ENCODE measurements at places on chromosomes 1 and 21.

- no peak for DNase-seq
These were observed 13.6 kb downstream of the NUP210L start for GRCh38 chr1:154141240-154141639.

DNA sequence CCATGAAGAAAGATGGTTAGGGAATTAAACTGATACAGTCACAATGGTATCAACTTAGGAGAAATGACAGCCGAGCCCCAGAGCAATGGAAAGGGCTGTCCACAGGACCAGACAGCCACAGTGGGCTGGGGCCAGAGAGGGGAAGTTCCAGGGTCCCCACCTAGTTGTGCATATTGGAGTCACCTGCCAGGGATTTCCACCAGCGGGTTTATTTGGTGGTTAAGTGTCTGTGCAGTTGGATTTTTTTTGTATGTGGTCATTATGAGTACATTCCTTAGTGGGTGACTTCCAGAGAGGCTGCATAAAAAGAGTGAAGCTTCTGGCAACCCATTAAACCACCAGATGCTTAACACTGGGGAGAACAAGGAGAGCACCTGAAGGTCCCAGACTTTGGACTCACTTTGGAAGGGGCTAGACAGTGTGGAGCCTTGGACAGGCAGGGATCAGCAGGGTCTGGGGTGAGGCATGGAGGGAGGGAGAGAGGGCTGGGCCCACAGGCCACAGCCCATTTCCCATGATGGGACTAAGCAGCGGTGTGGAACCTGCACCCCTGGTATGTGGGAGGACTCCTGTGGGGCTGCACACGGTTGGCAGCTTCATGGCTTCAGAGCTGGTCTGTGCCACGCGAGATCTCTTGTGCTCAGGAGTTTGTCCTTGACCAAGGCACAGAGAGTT lies 7.8 kb upstream of the PTTG1IP start:
- no peak for DNase-seq

DNA sequence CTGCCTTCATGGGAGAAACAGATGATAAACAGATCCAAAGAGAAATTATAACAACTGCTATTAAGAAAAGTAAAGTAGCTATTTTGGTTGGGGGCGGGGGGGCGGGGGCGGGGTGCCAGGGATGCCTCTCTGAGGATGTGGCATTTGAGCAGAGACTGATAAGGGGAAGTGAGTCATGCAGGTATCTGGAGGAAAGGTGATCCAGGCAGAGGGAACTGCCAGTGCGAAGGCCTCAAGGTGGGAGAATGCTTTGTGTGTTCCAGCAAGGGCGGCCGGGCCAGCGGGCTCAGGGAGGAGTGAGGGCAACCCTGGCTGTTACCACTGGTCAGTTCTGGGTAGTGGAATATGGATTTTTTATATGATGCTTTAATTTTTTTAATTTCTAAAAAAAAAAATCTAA lies 7.0 kb upstream of the TNFRSF1B start:
- DNase-seq, result no peak

- no peak for DNase-seq
These were observed 26.5 kb upstream of the SRP9 start for GRCh38 chr1:225750875-225751824.

DNA sequence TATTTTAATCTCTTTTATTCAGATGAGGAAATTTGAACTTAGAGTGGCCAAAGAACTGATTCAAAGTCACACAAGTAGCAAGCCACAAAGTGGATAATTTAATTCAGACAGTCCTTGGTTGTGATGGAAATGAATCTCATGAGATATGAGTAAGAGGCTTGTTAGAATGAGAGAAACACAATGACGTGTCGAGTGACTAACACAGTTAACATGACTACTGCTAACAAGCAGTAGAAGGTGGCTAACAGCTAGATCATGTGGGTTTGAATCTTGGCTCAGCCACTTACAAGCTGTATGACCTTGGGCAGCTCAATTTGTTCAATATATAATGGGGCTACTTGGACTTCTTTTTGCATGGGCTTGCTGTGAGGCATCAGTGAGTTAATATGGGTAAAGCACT lies 104.5 kb upstream of the LMO4 start:
- DNase-seq, result no peak

GRCh38 chr1:3551290-3551678 lies 60.0 kb downstream of the MEGF6 start:
- DNase-seq, result no peak

GRCh38 chr1:82819234-82819633 lies 1018.5 kb downstream of the ADGRL2 start:
- no peak for DNase-seq

DNA sequence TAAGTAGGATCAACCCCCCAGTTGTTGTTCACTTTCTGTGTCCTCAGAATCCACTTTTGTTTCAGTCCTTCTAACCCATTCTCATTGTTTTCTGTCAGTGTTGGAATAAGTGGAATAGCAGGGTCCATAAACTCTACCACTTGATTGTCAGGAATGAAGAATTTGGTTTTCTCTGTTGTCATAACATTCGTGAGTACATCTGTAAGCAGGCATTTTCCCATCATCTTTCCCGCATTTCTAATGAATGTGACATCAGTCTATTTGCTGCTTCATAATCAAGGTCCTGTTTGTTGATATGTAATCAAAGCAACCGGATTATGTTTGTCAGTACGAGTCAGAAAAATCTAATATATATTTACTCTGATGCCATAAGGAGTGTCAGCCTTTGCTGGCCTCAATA lies 147.1 kb downstream of the KIF26B start:
- no peak for DNase-seq

DNA sequence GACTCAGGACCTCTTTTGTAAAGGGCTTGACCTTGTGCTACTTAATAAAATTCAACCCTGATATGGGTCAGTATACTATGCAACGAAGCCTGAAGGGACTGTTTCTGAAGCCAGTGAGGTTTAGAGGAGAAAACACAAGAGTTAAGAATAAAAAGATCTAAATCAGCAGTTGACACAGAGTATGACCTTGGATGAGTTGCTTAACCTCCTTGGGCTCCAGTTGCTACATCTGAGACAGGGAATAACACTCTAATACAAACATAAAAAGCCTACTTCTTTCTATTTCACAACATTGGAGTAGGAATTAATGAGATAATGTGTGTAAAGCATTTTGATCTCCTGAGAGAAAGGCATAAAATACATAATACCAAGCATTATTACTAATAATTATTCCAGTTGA lies 882.4 kb upstream of the ADGRL2 start:
- DNase-seq, result no peak

- no peak for DNase-seq
These were observed 91.4 kb downstream of the PDE9A start for GRCh38 chr21:42744520-42745445.

DNA sequence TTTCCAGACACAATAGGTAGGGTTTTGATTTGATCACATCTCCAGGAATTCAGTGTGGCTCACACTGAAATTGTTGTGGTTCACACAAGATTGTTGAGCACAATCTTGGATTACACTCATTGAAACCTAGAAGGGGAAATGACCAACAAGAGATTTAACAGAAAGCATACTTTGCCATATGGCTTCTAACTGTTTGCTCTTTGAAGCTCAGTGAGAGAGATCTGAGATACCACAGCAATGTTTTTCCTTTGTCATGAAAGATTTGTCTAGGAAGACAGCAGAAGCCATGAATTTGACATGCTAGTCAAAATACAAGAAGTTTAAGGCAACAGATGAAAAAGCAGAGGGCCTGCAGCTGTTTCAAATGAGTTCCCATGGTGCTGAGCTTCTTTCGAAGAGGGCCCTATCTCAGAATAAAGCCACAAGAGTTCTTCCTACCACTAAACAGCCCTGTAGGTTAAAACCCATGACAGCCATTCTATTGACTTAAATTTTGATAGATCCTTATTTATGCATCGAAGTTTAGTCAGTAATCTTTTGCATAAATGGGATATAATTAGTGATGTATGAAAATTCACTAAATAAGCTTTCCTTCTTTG lies 650.4 kb downstream of the LTN1 start:
- no peak for DNase-seq

Measured in nephron progenitor cell (in vitro differentiated cells).